T-helper 17 cell (primary cell): ENCODE measurements at places on chromosomes 16 and 17. TPM values are rescaled to one million over a fixed set of nuclear protein-coding genes. Genes with fewer than 3 reads are reported as not detected.
A peak's percentile ranks its signal among the peaks of the same experiment; 100 is the strongest.

DNA sequence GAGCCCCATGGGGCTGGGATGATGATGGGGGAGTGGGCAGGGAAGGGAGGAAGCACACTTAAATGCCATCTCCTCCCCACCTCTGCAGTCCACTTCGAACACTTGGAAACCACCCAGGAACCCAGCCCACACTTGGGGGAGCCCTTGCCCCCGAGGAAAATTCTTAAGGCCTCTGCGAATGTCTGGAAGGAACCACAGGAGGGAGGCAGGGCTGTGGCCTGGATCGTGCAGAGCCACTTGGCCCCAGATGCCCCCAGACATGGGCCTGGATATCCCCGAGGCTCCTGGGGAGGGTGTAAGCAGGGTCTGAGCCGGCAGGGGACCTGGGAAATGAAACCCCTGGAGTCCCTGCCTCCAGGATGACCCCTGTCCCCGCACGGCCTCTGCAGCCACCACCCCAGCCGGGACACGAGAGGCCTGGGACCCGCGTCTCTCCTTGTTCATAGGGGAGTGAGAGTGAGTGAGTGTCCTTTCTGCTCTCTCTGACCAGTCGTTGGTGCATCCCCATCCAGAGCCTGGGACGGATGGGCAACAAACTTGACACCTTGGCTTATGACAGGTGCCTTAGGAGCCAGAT lies 11.8 kb upstream of the MTSS2 start:
- no peak overlapping the region for H3K4me3 ChIP-seq
- peaks cover 2% of the 10 kb centered on the region for H3K36me3 ChIP-seq
- no peaks in the 10 kb centered on the region for H3K27me3 ChIP-seq
- no peak for DNase-seq

DNA sequence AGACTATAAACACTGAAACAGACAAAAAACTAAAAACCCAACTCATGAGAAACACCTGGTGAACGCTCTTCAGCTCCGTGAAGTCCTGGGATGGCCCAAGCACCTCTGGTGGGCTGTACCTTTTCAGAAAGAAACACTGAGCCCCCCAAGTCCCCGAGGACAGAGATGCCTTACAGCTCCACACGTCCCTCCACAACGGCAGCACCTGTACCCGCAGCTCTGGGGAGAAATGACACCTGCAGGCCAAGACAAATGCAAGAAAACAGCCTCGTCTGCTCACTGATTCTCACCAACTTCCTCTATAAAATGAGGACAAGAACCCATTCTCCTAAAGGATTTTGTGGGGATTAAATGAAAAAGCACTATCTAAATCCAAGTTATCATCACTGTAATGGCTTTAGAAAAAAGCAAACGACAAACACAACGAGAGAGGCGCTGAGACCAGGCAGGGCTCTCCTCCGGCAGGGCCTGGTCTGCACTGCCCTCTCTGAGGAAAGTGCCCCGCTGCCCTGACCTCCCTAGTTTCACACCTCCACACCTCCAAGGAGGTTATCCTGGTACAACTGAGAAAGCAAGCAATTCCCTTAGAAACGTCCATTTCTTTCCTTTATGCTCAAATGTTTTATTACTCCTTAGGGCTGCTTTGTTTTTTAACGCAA lies 114.9 kb downstream of the ZNF778 start:
- peak overlapping the region; percentile 21 for H3K4me3 ChIP-seq
- H3K36me3 ChIP-seq: no peaks in the 10 kb centered on the region
- no peaks in the 10 kb centered on the region for H3K27me3 ChIP-seq
- no peak for DNase-seq

GRCh38 chr16:56773532-56773931 lies 43.6 kb downstream of the NUP93 start:
- H3K27me3 ChIP-seq: no peaks in the 10 kb centered on the region
- H3K27ac ChIP-seq: no peak overlapping the region
- H3K4me3 ChIP-seq: no peak overlapping the region
- no peak for DNase-seq

Gene LPO
- 0.44 TPM for total RNA-seq

- peaks cover under 1% of the 10 kb centered on the region for H3K27me3 ChIP-seq
- H3K4me3 ChIP-seq: peak overlapping the region; percentile 93
- no peaks in the 10 kb centered on the region for H3K36me3 ChIP-seq
- DNase-seq: no peak
- H3K27ac ChIP-seq: peak overlapping the region; percentile 91
Measured at GRCh38 chr17:17683710-17684365, 2.6 kb downstream of the RAI1 start.

Gene KRT17
- total RNA-seq: not detected

DNA sequence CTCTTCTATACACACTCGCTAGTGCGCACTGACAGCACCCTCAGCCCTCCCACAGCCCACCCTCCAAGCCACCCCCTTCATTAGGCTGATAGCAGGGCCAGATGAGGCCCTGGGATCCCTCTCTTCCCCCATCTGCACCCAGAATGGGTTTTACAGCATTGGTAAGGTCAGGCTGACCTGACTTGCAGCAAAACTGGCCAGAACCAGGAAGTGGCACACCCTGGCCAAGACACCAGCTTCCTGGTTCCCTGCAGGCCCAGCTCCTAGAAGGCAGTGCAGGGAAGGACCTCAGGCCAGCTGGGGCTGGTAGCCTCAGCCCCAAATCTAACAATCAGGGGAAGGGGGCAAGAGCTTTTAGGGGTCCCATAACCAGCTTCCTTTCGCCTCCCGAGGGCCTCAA lies 50.0 kb upstream of the MRPS23 start:
- no peak overlapping the region for H3K4me3 ChIP-seq
- no peaks in the 10 kb centered on the region for H3K27me3 ChIP-seq
- no peak for DNase-seq
- no peaks in the 10 kb centered on the region for H3K36me3 ChIP-seq
- peaks cover 10% of the 10 kb centered on the region for H3K4me1 ChIP-seq
- H3K27ac ChIP-seq: peak overlapping the region; percentile 70

Gene SDR42E2
- total RNA-seq: 1.5 TPM

GRCh38 chr16:69306031-69306430 lies 5.1 kb upstream of the VPS4A start:
- no peak overlapping the region for H3K27ac ChIP-seq
- DNase-seq: no peak
- peaks cover 7% of the 10 kb centered on the region for H3K4me1 ChIP-seq
- peaks cover 2% of the 10 kb centered on the region for H3K36me3 ChIP-seq
- no peak overlapping the region for H3K4me3 ChIP-seq

Gene KRTAP2-2
- total RNA-seq: not detected

Gene SDR42E1
- 4.9 TPM for total RNA-seq

DNA sequence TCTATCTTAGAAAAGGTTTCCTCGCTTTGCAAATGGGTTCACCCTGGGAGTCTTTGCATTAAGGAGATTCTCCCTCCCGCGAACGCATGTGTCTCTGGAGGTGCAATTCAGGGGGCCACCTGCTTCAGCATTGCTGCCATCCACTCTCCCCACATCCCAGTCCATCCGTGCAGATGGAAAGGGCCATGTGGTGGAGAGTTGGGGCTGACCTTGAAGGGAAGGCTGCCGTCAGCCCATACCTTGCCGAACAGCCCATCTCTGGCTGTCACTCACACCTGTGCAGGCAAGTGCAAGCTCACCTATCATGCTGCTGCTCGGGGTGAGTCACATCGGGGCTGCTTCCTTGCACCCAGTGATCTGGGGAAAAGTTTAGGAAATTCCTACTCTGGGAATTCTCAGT lies 106.1 kb downstream of the ZNF423 start:
- no peaks in the 10 kb centered on the region for H3K36me3 ChIP-seq
- H3K27me3 ChIP-seq: peaks cover 70% of the 10 kb centered on the region
- H3K4me1 ChIP-seq: peaks cover 5% of the 10 kb centered on the region
- no peak overlapping the region for H3K27ac ChIP-seq
- no peak for DNase-seq

- H3K27me3 ChIP-seq: no peaks in the 10 kb centered on the region
- peaks cover 7% of the 10 kb centered on the region for H3K4me1 ChIP-seq
- H3K36me3 ChIP-seq: no peaks in the 10 kb centered on the region
- no peak overlapping the region for H3K4me3 ChIP-seq
Measured at GRCh38 chr16:31138621-31139578, 3.4 kb upstream of the PRSS8 start.

GRCh38 chr17:27665549-27665948 lies 34.6 kb downstream of the LGALS9 start:
- no peak for DNase-seq
- no peaks in the 10 kb centered on the region for H3K4me1 ChIP-seq
- no peak overlapping the region for H3K27ac ChIP-seq
- peaks cover 5% of the 10 kb centered on the region for H3K27me3 ChIP-seq

- no peaks in the 10 kb centered on the region for H3K27me3 ChIP-seq
- DNase-seq: peak; percentile 64
- peak overlapping the region; percentile 69 for H3K27ac ChIP-seq
- H3K36me3 ChIP-seq: peaks cover 3% of the 10 kb centered on the region
- peak overlapping the region; percentile 31 for H3K4me3 ChIP-seq
Measured at GRCh38 chr17:17812211-17813054, 24.4 kb downstream of the SREBF1 start.
